ENCODE measurements at places on chromosomes 7 and 10.

GRCh38 chr7:37095122-37095521 lies 353.5 kb downstream of the ELMO1 start:
- no peak for DNase-seq

DNA sequence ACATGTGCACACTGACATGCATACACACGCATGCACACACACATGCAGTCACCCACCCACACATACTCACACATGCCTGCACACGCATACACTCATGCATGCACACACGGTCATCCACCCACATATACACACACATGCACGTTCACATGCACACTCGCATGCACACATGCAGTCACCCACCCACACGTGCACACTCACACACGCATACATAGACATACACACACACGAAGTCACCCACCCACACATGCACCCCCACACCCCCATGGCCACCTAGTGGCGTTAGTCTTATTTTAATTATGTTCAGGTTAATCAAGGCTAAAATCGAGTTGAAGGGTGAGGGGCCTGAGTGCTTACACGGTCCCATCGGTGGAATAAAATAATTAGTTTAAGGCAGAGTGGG lies 96.8 kb downstream of the DNAJB6 start:
- DNase-seq = no peak

DNA sequence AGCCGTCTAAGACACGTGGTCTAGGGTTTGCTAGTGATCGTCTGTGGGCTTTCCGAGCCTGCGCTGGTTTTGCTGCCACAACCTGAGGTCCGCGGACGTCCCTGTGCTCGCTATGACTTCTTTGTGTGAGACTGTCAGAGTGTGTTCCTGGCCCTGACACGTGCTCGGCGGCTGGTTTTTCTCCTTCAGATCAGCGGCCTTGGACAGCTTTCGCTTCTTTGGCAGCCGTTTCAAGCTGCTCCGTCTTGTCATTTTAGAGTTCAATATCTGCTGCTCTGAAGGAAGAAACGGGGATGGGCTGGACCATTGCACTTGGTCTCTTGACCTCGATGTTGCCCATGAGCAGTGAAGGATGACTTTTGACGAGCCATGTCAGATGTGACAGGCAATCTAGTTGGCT lies 147.3 kb downstream of the MGMT start:
- DNase-seq = no peak

- DNase-seq = no peak
Observed at GRCh38 chr7:18638594-18639452, 143.3 kb downstream of the HDAC9 start.

- DNase-seq = no peak
Observed at GRCh38 chr10:62619413-62619738, 185.1 kb upstream of the ADO start.

DNA sequence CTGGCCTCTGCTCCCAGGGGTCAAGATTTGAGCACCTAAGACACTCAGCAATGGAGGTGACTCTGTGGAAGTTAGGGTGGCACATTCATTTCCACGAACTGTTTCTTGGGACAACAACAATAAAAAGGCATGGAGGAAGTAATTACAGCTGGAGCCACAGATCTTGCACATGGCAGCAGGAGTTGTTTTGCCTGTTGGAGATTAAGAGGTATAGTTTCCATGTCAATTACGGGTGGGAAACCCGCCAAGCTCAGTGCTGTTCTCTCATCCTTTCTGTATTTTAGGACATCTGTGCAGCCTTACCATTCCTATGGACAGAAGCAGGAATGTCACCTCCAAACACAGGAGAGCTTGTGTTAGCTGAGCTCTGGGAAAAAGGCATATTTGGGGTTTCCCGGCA lies 201.2 kb downstream of the SNX10 start:
- no peak for DNase-seq

GRCh38 chr10:83724471-83725241 lies 414.7 kb upstream of the GHITM start:
- DNase-seq = no peak

DNA sequence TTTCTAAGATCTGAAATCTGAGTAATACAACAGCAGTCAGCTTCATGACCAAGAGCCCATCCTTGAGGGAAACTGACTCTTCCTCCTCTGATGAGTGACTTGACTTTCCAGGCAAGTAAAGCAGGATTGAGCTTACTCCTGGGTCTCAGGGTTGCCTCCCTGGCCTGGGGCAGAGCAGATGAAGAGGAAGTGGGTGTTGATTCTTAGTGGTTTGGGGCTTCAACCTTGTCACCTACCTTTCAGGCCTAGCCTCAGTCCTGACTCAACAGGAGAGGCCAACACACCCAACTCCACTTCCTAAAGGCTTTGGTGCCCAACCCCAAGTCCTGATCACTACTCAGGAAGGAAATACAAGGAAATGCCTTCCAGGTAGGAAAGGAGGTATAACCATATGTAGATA lies 54.1 kb downstream of the KCNMA1 start:
- no peak for DNase-seq

GRCh38 chr7:142784716-142785115 lies 13.9 kb downstream of the PRSS2 start:
- no peak for DNase-seq

DNA sequence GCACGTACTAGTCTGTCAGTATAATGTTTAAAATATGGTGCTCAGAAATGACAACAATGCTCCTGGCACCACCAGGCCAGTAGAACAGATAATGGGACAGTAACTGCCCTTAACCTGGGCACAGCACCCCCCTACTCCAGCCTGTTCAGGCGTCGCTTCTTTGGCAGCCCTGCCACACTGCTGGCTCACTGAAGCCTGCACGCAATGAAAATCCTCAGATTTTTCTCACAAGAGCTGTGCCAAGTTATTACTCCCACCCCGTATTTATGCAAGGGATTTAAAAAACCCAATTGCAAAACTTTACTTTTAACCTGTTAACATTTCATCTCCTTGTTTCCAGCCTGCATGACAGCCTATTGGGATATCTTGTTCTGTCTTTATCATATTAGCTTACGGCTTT lies 56.6 kb upstream of the LAMB1 start:
- no peak for DNase-seq

DNA sequence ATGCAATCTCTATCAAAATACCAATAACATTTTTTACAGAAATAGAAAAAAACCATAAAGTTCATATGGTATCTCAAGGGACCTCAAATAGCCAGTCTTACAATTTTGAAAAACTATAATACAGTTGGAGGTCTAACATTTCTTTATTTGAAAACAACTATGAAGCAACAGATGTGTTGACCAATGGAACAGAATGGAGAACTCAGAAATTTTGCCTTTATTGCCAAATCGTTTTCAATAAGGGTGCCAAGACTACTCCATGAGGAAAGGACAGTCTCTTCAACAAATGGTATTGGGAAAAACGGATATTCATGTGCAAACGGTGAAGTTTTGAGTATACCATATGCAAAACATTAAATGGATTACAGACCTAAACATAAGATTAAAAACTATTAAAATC lies 470.8 kb upstream of the DPP6 start:
- DNase-seq = no peak

- no peak for DNase-seq
Observed at GRCh38 chr10:78787125-78787524, 281.6 kb upstream of the ZMIZ1 start.

DNA sequence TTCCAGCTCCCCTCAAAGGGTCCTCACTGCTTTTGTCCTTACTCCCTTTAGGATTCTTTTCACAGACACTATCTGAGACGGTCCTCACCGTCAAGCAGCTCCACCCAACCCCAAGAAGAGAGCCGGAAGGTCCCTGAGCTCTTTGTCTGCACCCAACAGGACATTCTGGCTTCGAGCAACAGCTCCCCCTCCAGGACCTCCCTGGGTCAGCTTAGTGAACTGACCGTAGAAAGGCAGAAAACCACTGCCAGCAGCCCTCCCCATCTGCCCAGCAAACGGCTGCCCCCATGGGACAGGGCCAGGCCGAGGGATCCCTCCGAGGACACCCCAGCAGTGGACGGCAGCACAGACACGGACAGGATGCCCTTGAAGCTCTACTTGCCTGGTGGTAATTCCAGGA lies 19.9 kb downstream of the MINDY4 start:
- no peak for DNase-seq

GRCh38 chr10:113027574-113028455 lies 77.8 kb downstream of the TCF7L2 start:
- DNase-seq = no peak

DNA sequence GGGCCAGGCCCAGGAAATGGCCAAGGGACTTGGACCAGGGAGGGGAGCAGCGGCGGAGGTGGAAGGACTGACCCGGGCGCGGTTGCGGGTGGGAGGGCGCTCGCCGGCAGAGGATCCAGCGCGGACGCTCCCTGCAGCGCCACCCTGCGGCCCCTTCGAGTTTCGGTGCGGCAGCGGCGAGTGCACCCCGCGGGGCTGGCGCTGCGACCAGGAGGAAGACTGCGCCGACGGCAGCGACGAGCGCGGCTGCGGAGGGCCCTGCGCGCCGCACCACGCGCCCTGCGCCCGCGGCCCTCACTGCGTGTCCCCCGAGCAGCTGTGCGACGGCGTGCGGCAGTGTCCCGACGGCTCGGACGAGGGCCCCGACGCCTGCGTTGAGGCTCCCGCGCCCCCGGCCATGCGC lies 16.8 kb upstream of the ZNF467 start:
- DNase-seq = peak; percentile 19

GRCh38 chr10:1102416-1102815 lies 46.2 kb downstream of the WDR37 start:
- no peak for DNase-seq

GRCh38 chr7:2476298-2476697 lies at the start of gene GRIFIN:
GRIFIN (minus strand) TSS chr7:2476398; CDS start chr7:2476383, 15 bp downstream.
- no peak for DNase-seq

DNA sequence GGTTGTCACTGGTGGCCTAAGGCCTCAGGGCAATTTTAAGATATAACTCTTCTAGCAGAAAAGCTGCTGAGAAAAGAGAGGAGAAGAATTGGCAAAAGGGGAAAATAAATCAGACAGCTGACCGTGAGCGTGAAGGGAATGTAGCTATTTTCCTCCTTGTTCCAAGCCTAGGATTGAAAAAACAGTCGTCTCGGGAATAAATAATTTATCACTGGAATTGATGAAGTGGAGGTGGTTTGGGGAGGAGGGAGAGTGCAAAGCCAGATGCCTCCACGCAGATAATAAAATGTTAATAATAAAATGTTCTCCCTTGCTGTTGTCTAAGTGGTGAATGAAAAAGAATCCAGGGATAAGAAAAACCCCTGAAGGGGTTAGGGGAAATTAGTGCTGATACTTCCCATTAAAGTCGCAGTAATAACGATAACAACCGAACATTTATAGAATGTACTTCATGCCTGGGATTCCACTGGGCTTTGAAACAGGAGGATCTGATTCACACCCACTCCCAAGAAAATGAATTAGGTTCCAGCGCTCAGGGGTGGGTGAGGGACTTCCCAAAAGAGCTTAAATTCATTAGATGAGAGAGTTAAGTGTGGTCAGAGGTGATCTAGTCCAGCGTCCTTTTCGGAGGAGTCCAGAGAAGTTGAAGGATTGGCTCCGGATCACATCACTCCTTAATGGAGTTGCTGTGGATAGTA lies 27.3 kb downstream of the BAMBI start:
- no peak for DNase-seq

DNA sequence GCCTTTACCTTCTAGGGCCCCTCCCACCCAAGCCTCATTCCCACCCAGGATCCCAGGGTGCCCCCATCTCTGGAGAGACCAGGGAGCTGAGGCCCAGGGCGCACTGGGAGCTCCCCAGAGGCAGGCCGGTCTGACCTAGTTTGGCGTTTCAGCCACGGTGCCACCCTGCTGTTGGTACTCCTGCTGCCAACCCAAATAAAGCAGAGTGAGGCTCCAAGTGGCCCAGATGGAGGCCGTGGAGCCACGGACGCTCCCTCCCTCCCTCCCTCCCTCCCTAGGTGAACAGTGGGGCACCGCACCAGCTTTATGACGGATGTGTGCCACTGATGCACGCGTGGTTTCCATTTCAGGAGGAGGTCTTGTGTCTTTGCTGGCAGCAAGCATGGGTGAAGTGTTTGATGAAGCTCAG lies 1.8 kb downstream of the INPP5A start:
- DNase-seq = peak; percentile 24

- DNase-seq = no peak
Observed at GRCh38 chr7:139049936-139050335, 14.1 kb upstream of the ZC3HAV1L start.

DNA sequence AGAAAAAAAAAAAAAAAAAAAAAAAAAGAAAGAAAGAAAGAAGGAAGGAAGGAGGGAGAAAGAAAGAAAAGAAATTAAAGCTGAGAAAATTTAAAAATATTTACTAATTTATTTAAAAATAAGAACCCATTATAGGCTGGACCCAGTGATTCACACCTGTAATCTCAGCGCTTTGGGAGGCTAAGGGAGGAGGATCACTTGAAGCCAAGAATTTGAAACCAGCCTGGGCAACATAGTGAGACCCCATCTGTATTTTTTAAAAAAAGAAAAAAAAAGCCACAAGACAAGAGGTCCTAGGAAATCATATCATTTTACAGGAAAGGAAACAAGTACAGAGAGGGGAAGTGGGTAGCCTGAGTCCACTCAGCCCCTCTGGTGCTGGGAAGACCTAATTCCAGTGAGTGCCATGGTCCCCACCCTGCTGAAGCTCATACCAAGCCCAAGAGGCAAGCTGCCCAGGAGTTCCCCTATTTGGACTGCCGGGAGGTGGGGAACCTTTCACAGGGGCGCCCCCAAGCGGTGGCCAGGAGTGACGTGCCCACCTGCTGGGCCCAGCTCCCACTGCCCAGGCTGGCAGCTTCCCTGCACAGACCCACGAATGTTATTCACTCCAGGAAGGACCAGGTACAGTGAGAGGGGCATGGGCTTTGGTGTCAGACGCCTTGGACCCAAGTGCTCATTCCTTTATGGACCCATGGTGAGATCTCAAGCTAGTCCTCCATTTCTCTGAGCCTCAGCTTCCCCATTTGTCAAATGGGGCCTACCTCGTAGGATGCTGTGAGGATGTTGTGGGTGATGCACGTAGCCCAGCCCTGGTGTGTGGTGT lies 133.6 kb downstream of the ZMIZ1 start:
- DNase-seq = no peak

DNA sequence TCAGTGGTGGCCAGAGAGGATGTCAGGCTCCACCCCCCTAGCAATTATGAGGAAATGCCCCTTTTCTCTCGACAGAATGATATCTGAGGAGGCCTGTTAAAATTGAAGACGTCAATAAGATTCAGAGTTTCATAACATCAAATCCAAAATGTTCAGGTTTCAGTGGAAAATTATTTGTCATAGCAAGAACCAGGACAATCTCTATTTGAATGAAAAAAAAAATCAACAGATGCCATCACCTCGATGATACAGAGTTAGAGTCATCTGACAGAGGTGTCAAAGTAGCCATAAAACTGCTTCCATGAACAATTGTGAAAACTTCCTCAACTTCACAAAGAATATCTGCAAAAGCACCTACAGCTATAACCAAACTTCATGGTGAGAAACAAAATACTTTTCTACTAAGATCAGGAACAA lies 7.7 kb downstream of the TMEM273 start:
- no peak for DNase-seq

GRCh38 chr7:73366127-73366526 lies 38.2 kb downstream of the FKBP6 start:
- DNase-seq = no peak

DNA sequence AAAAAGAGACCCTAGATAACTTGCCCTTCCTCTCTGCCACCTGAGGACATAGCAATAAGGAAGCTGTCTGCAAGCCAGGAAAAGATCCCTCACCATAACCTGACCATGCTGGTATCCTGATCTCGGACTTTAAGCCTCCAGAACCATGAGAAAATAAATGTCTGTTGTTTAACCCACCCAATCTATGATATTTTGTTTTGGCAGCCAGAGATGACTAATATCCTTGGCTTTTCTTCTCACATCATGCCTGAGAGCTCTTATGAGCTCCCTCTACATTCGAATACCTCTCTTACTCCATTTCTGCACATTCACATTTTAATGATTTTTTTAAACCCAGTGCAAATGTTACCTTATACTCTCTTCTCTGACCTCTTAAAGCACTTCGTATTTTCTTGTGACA lies 214.0 kb upstream of the CHRM2 start:
- DNase-seq = no peak

All from activated naive CD4-positive, alpha-beta T cell (primary cell).